ENCODE measurements at places on chromosomes 2 and 18.

DNA sequence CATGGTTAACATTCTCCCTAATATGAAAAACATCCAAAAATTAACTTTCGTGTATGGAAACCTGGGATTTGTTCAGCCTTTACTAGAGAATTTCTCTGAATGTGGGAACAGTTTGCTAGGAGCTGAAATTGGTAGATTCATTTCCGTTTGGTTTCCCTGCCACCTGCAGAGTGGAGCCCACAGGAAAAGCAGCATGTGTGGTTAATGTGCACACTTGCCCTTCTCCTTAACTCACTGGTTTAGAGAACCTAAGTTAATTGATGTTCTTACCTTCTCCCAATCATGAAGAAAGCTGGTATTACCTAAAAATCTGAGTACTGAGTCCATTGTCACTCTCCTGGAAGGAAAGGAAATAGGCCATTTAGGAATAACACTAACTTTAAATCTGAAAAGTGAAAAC is 37.6 kb upstream of the ASXL3 start:
- DNase-seq = no peak

DNA sequence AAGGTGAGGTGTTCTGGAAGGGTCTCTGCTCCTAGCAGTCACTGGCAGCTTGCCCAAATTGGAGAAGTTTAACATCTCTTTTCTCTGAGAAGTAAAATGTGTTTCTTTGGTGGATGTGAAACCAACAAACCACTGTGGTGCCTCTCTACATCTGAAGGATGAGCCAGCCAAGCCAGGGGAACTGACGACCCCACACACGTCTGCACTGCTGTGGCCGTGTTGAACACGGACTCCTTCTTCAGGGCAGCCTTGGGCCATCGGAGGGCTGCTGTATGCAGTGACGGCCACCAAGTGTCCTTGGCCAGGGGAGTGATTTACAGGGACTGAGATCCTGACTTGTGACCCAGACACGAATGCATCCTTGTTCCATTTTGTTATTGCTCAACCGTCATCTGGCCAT is 207.8 kb downstream of the ACKR3 start:
- no peak for DNase-seq

- no peak for DNase-seq
Measured at GRCh38 chr2:147456779-147457178, 388.1 kb upstream of the ACVR2A start.

DNA sequence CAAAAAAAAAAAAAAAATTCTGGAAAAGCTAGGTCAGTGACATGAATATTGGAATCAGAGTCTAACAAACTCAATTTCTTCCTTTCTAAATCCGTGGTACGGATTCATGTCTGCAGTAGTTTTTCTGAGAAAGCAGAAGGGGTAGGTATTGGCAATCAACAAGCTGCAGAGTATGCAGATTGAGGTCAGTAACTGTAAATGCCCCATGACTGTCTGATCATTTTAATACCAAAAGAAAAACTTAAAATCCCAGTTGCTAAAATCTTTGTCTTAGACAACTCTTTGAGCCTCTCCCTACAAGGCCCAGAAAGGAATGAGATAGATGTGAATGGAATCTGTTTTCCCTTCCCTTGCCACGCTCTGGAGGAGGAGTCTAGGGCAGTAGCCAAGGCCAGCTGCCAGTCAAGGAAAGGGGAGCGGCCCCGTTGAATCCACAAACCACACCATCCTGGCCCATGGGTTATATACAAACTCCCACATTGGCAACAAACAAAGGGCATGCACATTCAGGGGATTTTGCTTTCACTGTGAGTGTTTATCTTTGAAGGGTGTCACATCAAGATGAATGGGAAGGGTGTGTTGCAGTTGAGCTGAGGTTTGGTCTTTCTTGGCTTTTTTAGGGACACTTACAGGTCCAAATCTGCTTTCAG is 6.1 kb upstream of the CASP8 start:
- no peak for DNase-seq

DNA sequence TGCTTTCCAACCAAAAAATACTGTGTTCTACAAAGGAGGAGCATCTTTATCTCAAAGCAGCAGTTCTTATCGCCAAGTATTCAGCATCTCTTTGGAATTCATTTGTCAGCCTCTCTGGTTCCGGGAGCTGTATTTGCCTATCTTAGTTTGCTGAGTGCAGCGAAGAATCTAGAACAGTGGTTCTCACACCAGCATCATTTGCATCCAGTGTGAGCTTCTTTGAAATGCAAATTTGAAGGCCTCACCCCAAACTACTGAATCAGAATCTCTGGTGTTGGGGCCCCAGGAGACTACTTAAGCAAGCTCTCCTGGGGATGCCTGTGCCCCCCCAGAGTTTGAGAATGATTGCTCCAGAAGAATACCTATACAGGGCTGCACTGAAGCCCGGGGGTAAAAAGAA is 1.5 kb upstream of the PTPN2 start:
- DNase-seq = no peak

GRCh38 chr2:215324811-215325210 is 13.0 kb downstream of the ATIC start:
- no peak for DNase-seq

GRCh38 chr2:124323321-124323720 is 298.2 kb downstream of the CNTNAP5 start:
- no peak for DNase-seq

- DNase-seq = no peak
Measured at GRCh38 chr2:151422917-151423439, 13.3 kb downstream of the RIF1 start.

- peak; percentile 49 for DNase-seq
Measured at GRCh38 chr2:102664471-102664909, 45.1 kb downstream of the SLC9A2 start.

- no peak for DNase-seq
Measured at GRCh38 chr2:223306371-223306770, 254.4 kb downstream of the KCNE4 start.

- peak; percentile 24 for DNase-seq
Measured at GRCh38 chr2:72137498-72138010, 10.1 kb downstream of the CYP26B1 start.

- DNase-seq = no peak
Measured at GRCh38 chr2:15041429-15041837, 408.9 kb downstream of the LRATD1 start.

DNA sequence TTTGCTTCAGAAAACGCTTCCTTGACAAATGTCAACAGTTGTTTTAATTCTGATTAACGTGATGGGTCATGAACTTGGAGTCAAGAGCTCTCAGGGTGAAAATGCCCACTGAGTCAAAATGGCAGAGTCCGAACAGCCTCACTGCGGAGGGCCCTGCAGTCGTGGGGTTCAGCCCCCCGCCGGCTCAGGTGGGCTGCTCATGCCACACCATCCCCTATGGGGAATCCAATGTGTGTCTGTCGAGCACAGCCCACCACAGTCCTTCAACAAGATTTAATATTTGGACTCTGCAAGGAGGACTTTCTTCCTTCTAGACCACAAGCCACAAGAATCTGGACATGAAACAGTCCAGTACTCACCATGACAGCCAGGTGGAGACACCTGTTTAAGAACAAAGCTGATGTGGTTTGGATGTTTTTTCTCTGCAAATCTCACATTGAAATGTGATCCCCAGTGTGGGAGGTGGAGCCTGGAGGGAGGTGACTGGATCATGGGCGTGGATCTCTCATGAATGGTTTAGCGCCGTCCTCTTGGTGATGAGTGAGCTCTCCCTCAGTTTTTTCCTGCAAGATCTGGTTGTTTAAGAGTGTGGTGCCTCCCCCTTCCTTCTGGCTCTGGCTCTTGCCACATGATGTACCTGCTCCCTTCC is 201.0 kb downstream of the NDUFA10 start:
- no peak for DNase-seq

DNA sequence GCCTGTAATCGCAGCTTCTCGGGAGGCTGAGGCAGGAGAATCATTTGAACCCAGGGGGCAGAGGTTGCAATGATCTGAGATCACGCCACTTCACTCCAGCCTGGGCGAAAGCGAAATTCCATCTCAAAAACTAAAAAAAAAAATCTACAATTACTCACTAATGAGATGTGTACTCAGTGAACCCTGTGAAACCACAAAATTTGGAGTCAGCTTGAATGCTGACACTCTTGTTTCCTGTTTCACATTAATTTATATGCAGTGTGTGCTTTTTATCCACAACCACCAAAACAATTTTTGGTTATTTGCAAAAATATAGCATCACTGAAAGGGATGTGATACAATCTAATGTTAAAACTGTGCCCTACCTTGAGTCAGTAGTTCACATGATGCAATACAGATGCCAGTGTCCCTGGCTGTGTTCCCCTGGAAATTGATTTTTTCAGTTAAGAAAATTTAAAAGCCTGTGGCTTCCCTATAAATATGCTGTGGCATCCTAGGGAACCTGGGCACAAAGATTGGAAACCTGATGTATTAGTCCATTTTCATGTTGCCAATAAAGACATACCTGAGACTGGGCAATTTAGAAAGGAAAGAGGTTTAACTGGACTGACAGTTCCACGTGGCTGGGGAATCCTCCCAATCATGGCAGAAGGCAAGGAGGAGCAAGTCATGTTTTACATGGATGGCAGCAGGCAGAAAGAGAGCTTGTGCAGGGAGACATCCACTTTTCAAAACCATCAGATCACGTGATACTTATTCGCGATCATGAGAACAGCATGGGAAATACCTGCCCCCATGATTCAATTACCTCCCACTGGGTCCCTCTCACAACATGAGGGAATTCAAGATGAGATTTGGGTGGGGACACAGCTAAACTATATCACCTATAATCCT is 337.5 kb upstream of the NT5C1B start:
- no peak for DNase-seq

- DNase-seq = no peak
Measured at GRCh38 chr2:166784296-166784946, 103.9 kb upstream of the XIRP2 start.

DNA sequence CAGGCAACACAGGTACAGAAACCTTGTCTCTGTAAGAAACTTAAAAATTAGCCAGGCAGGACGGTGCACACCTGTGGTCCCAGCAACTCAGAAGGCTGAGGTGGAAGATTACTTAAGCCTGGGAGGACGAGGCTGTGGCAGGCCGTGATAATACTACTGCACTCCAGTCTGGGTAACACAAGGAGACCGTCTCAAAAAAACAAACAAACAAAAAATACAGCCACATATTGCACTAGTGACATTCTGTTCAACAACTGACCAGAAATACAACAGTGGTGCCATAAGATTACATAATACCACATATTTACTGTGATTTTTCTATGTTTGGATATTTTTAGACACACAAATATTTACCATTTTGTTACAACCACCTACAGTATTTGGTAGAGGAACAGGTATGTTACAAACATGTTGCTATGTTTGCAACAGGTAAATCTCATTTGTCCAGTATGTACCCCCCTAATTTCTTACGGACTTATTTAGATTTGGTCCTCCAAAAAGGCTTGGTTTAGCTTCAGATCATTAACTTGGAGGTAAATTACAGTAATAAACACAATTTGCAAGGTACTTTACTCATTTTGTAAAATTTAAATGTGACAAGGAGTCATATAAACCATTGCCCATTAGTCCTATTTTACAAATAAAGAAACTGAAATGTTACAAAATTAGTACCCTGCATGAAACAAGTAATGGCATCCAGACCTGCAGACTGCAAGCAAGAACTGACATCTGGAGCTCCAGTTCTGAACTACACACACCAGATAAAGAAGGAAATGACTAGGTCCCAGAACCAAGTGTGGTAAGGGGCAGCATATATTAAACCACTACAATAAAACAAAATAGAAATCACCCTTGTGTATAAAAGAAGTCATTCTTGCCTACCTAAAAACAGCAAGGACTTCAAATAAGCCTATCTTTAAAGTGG is 36.8 kb downstream of the TRIP12 start:
- DNase-seq = no peak

- DNase-seq = no peak
Measured at GRCh38 chr2:194086129-194086528, 1570.9 kb upstream of the SLC39A10 start.

- no peak for DNase-seq
Measured at GRCh38 chr2:119659601-119660342, 19.2 kb upstream of the TMEM177 start.

- DNase-seq = no peak
Measured at GRCh38 chr2:221716426-221717303, 144.6 kb upstream of the EPHA4 start.

- no peak for DNase-seq
Measured at GRCh38 chr2:43160778-43161177, 65.6 kb downstream of the ZFP36L2 start.

DNA sequence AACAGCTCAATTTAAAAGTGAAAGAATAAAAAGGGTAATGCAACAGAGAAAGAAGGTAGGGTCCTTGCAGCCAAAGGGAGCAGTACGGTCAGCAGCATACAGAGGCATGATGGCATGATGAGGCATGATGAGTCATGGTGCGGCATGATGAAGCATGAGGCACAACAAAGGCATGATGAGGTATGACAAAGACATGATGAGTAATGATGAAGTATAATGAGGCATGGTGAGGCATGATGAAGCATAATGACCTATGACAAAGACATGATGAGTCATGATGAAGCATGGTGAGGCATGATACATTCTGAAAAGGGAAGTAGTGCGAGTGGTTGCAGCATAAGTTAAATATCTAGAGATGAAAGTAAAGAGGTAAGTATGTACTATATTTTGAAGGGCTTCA is 673.2 kb downstream of the TMEM182 start:
- DNase-seq = no peak

DNA sequence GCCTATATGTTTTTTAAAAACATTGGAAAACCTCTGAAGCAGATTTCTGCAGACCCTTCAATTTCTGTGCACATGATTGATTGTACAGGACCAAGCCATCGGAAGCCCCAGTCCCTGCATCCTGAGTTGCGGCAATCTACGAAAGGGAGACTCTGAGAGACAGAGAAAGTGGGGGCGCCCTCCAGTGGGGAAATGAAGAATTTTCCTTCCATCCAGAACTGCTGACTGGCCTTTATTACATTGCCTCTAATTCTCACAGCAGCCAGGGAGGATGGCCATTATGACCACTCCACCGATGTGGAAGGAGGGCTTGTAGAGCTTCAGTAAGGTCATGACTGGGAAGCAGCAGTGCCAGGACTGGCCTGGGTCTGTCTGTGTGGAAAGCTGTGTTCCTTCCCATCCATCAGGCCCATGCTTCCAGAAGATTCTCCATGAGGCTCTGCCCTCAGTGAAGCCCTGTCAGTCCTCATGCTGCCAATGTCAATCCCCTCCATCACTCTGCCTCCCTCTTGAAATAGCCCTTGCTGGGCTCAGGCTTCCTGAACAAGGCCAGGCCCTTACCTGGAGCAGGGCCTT is 20.0 kb upstream of the RESP18 start:
- DNase-seq = peak; percentile 7

GRCh38 chr18:48975120-48975816 is 24.5 kb upstream of the SMAD7 start:
- DNase-seq = no peak

DNA sequence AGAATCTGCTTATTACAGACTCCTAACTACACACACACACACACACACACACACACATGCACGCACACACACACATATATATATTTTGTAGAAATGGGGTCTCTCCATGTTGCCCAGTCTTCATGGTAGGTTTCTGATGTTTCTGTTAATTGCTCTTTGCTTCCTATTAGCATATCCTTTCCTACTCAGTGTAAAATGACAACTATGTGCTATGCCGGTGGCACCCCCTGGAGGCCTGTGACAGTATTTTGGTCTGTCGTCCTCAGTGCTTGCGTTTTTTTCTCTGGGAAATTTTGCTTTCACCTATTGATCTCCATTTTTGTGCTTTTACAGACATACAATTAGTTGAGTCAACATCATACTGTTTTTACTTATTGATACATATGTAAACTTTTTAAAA is 322.1 kb downstream of the LRRTM1 start:
- no peak for DNase-seq
